ENCODE measurements at places on chromosomes 13 and 19. TPM values are rescaled to one million over a fixed set of nuclear protein-coding genes. Genes with fewer than 3 reads are reported as not detected.

GRCh38 chr19:18898081-18898606, 2.2 kb upstream of the CERS1 start:
- peaks cover 6% of the 10 kb centered on the region for H3K4me1 ChIP-seq
- no peaks in the 10 kb centered on the region for H3K27me3 ChIP-seq
- H3K27ac ChIP-seq: no peak overlapping the region

DNA sequence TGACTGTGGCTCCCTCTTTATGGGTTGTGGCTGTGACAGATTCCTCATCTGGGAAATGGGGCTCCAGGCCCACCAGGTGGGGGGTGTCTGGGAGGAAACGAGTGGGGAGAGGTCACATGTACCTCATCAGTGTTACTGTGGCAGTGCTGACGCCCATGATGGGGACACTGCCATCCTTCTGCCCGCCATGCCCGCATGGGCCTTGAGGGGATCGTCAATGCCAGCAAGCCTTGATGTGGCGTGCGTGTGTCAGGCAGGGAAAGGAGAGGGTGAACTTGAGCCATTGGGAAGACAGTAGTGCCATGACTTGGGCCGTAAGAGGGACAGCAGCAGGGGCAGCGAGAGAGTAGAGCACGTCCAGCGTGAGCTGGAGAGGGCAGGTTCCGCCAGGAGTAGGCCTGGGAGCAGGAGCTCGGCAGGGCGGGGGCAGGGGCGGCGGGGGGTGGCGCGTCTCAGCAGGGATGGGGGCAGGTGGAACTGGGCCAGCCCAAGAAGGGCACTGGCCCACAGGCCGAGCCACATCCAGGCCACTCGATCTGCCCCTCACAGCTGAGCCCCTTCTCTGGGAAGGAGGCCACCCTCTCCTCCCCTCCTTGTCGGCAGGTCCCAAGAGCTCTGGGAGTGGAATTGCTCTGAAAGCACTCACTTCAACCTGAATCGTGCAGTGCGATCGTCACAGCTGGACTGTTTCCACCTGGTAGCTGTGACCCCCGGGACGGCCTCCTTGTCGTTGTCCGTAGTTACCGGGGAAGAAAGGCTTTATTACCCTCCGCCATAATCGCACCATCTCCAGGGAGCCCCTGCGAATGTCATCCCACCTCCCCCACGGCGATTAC, 9.9 kb downstream of the KLHL26 start:
- H3K27ac ChIP-seq: peak overlapping the region; percentile 96
- no peaks in the 10 kb centered on the region for H3K36me3 ChIP-seq
- no peaks in the 10 kb centered on the region for H3K27me3 ChIP-seq
- peaks cover 57% of the 10 kb centered on the region for H3K4me1 ChIP-seq
- no peak overlapping the region for H3K4me3 ChIP-seq

DNA sequence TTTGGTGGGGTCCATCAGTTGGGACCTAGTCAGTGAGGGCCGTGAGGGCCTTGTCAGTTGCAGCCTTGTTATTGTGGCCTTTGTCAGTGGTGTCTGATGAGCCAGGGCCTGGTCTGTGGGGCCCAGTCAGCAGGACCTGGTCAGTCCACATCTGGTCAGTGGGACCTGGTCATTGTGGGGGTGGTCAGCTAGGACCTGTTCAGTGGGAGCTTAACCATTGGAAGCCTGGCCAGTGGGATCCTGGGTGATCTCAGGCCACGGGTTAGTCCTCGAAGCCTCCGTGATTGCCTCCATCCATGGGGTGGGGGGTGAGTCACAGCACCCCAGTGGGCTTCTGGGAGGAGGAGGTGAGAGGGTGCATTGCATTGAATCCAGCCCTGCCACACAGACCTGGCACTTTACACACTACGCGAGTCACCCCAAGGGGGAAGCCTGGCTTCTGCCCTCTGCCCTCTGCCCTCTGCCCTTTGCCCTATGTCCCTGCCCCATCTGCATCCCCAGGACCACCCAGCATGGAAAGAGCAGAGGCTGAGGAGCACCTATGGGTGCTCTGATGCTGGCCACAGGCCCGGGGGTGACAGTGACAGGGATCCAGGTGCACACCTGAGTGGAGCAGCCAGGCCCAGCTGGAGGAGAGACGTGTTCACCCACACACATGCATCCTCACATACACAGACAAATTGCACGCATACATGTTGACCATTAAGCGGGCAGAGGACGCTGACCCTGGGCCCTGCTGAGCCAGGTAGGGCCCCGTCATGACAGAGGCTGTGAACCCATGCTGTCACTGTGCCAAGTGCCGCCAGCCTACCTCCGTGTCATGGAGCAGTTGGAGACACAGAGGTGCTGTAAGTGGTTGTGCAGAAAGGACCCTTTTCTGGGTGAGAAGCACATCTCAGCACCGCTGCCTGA, 59.8 kb upstream of the TPM4 start:
- no peaks in the 10 kb centered on the region for H3K36me3 ChIP-seq
- DNase-seq: no peak
- no peak overlapping the region for H3K27ac ChIP-seq
- no peaks in the 10 kb centered on the region for H3K4me1 ChIP-seq

- H3K27me3 ChIP-seq: no peaks in the 10 kb centered on the region
- H3K4me3 ChIP-seq: no peak overlapping the region
- H3K27ac ChIP-seq: no peak overlapping the region
- peaks cover 69% of the 10 kb centered on the region for H3K36me3 ChIP-seq
These were observed 8.9 kb downstream of the KHSRP start for GRCh38 chr19:6415591-6416190.

DNA sequence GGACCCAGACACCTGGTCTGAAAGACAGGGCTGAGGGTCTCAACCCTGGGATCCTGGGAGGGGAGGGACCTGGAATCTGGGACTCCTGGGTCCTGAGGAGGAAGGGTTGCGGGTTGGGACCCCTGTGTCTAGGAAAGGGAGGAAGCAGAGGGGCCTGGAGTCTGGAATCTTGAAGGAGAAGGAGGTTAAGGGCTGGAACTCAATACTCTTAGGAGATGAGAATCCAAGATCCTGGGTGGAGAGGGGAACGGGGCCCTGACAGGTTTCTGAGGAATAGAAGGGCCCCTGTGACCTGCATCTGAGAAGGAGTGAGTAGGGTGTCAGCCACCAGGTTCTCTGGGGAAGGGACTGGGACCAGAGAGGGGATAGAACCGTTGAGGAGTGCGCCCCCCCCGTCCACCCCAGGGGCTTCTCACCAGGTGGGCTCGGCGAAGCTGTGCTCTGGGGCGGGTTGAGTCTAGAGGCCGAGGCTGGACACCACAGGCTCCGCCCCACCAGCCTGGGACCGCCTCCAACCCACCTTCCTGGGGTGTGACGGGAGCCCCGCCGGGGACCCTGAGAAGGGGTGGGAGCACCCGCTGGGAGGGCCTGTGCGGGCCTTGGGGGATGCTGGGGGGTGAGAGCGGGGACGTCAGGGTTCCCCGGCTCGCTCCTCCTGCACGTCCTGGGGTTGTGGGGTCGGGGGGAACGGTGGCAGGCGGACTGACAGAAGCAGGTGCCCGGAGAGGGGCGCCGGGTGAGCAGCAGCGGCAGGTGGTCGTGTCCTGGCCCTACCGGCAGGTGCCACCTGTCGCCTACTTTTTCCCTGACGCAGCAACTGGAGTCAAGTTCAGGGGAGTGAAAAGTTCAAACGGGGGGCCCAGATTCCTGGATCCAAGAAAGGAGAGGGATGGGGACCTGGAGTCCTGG, at the start of gene MAMSTR:
TSS of gene MAMSTR (minus strand) at position 463 of the 909 bp plus-strand sequence. CDS start 694 bp downstream, outside the sequence.
- H3K36me3 ChIP-seq: no peaks in the 10 kb centered on the region
- DNase-seq: no peak
- H3K27me3 ChIP-seq: no peaks in the 10 kb centered on the region
- H3K4me1 ChIP-seq: peaks cover 45% of the 10 kb centered on the region
- H3K4me3 ChIP-seq: peak within 1 kb of the TSS; percentile 39
- no peak within 1 kb of the TSS for H3K27ac ChIP-seq

GRCh38 chr13:76474356-76474755, 411.8 kb downstream of the KCTD12 start:
- no peaks in the 10 kb centered on the region for H3K4me1 ChIP-seq
- H3K36me3 ChIP-seq: no peaks in the 10 kb centered on the region
- H3K27me3 ChIP-seq: no peaks in the 10 kb centered on the region
- H3K27ac ChIP-seq: no peak overlapping the region
- no peak overlapping the region for H3K4me3 ChIP-seq

DNA sequence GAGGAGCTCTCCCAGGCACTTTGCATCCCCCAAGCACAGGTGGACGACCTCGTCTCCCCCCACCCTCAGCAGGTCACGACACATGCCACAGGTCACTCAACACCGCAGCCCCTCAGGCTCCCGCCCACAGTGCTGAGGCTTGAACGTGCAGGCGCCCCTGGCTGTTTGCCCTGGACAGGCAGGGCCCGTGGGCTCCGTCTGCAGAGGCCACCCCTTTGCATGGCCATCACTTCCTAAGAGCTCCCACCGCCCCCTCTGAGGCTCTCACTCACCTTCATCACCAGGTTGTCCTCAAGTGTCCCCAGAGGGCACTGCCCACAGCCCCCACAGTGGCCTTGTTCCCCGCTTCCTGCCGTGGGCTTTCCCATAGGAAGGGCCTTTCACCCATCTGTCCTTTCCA, 132.1 kb upstream of the MCF2L start:
- peaks cover 32% of the 10 kb centered on the region for H3K36me3 ChIP-seq
- peaks cover 5% of the 10 kb centered on the region for H3K4me1 ChIP-seq
- DNase-seq: no peak

GRCh38 chr13:45695198-45695730, 6.9 kb upstream of the CBY2 start:
- no peaks in the 10 kb centered on the region for H3K4me1 ChIP-seq
- H3K36me3 ChIP-seq: no peaks in the 10 kb centered on the region
- H3K27ac ChIP-seq: no peak overlapping the region
- no peak overlapping the region for H3K4me3 ChIP-seq

DNA sequence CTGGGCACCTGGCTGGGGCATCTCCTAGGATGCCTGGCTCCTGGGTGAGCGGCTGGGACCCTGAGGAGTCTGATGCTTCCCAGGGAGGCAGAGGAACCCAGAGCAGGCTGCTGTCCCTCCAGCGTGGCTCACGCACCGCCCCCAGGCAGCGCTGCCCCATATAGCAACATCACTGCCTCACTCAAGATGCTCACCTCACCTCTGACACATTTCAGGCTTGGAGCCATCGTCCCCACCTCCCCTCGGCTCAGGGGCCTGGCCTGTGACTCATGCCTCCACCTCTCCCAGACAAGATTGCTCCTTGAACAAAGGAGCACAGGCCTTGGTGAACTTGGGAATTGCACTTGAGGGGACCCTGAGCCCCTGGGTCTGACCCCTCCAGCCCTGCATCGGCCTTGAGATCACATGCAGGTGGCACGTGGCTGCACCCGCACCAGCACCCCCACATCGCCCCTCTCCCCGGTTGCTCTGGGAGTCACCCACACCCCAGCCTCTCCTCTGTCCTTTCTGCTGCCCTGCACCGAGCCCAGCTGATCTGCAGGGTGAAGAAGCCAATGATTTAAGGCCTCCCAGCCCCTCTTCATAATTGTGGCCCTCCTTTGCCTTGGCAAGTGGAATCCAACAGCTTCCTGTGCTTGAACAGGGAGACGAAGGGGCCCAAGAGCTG, 11.2 kb downstream of the CEBPA start:
- H3K36me3 ChIP-seq: no peaks in the 10 kb centered on the region
- no peak overlapping the region for H3K27ac ChIP-seq
- no peaks in the 10 kb centered on the region for H3K27me3 ChIP-seq
- no peak overlapping the region for H3K4me3 ChIP-seq
- no peak for DNase-seq

DNA sequence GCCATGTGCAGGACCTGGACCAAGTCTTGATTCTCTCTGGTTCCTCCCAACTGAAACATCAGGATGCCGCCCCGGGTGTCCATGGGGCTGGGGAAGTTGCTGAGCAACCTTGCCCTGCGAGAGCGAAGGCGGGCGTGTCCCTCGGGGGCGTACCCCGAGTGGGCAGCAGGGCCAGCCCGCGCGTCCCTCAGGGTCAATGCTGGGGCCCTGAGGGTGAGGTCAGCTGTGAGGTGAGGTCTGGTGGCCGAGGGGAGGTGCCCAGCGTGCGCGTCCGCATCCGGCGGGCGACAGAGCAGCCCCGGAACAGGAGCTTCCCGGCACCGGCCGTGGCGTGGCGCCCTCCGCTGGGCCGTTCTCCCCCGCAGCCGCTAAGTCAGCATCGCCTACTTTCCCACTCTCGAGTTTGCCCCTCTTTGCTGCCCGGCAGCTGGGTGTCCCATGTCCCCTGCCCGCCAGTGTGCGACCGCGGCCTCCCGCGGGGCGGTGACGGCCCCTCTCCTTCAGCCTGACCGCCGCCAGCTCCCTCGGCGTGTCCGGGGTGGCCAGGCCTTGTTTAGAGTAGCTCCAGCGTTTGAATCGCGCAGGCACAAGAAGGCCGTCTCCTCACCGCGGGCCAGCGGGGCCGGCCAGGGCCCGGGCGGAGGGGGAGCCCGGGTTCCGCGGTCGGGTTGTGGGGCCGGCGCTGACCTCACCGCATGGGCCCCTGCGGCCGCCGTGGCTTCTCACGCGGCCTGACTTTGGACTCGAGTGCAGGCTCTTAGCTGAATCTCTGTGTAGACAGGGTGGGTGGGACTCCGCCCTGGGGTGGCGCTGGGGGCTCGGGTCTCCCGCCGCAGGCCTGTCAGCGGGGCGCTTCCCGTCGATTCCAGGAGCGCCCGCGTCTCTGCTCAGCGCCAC, 33.0 kb downstream of the GJA3 start:
- peaks cover 16% of the 10 kb centered on the region for H3K4me1 ChIP-seq
- peak; percentile 71 for DNase-seq
- H3K27ac ChIP-seq: peak overlapping the region; percentile 89

The ZIK1 gene
- 13.7 TPM for total RNA-seq

DNA sequence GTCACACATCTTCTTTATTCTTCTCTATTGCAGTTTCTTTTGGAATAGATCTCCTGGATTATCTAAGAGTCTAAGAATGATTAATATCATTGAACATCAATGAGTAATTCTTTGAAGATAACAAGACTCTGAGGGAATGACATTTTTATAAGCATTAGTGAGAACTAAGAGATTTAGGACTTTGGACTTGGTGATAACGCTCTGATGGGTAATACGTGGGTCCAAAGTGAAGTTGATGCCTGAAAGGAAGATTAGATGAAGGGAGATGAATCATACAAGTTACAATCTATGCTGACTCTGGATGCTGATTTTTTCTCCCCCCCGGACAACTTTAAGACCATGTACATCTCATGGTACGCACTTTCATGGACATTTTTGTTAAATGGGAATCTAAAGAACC, 364.5 kb downstream of the GPC5 start:
- H3K4me1 ChIP-seq: no peaks in the 10 kb centered on the region
- no peaks in the 10 kb centered on the region for H3K27me3 ChIP-seq
- no peaks in the 10 kb centered on the region for H3K36me3 ChIP-seq
- H3K4me3 ChIP-seq: no peak overlapping the region
- no peak overlapping the region for H3K27ac ChIP-seq
